ENCODE measurements at places on chromosomes 12 and 14.

- no peak for DNase-seq
These were observed 21.5 kb upstream of the ALDH2 start for GRCh38 chr12:111745211-111745610.

- no peak for DNase-seq
These were observed 59.9 kb downstream of the LIN7A start for GRCh38 chr12:80877721-80878265.

DNA sequence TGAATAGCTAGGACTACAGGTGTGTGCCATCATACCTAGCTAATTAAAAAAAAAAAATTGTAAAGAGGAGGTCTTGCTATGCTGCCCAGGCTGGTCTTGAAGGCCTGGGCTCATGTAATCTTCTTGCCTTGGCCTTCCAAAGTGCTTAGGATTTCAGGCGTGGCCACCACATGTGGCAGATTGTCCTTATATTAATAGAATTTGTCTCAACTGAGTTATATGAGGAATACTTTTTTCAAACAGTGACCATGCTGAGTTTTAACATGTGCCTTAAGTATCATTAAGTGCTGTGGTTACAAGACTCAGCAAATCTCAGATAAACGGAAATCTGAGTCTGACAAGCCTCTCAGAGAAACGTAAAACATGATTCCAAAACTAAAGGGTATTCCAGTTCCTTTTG, 83.2 kb upstream of the FERMT2 start:
- no peak for DNase-seq

GRCh38 chr12:125683748-125684381, 618.6 kb downstream of the AACS start:
- DNase-seq, result no peak

GRCh38 chr14:75064205-75064567, 362 bp upstream of the ACYP1 start:
- DNase-seq, result no peak

DNA sequence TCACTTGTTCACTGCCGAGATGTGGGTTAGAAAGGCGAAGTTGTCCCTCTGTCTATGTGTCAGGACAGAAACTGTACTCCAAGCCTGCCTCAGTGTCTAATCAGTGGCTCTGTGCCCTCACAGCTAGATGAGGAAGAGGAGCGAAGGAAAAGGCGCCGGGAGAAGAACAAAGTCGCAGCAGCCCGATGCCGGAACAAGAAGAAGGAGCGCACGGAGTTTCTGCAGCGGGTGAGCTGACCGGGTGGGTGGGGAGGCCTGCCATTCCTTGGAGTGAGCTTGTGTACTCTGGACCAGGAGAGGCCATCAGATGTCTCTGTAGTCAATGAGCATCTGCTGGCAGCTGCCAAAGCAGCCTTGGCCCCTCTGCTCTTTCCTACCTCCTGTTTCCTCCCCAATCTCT, 33.5 kb downstream of the JDP2 start:
- no peak for DNase-seq

DNA sequence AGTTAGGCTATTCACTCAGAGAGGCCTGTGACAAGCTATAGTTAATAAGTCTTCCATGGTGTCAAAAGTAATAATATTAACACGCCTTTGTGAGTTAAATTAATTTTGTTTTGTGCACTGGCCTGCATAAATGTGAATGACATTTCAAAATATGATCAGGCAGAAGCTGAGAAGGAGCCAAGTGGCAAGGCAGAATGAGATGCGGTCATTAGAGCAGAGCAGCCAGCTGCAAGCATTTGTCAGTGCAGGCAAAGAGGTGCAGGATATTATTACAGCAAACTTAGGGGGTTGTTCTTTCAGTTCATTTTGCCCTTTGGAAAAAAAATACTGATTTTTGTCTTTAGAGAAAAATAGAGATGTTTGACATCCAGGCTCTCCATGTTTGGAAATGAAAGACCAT, 364.5 kb downstream of the PAWR start:
- DNase-seq, result no peak

DNA sequence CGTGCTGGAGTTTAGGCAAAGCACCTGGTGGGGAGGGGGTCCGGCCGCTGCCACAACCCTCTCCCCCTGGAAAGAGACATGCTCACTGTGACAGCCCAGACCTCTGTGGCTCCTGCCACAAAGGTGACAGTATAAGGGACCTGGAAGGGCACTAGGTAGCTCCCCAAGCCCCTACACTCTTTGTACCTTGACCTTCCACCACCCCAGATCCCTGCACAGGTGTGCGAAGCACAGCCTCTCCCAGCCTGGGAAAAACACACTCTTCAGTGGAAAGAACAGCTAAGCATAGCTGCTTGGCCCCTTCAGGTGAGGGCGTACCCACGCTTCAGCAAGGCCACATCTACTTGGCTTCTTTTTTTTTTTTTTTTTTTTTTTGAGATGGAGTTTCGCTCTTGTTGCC, 4.9 kb upstream of the PLA2G1B start:
- no peak for DNase-seq

- no peak for DNase-seq
These were observed 18.0 kb upstream of the RNASE10 start for GRCh38 chr14:20487396-20487725.

DNA sequence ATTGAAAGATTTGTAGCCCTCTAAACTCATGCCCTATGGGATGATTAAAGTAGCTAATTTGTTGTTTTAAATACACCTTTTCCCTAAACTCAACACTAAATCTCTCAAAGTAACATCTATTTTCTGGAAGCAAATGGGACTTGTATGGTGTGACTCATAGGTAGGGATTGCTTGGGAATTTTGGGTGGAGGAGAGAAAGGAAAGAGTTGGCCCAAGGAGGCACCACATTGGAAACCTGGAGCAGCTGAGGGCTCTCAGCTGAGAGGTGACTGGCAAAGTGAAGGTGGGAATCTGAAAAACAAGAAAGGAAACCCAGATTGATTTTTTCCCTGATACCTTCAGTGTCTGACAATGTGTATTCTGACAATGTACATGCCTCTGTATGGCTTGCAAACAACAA, 114.8 kb upstream of the PRICKLE1 start:
- no peak for DNase-seq
